HS-5 (cell line): ENCODE measurements at places on chromosomes 1 and 21.

DNA sequence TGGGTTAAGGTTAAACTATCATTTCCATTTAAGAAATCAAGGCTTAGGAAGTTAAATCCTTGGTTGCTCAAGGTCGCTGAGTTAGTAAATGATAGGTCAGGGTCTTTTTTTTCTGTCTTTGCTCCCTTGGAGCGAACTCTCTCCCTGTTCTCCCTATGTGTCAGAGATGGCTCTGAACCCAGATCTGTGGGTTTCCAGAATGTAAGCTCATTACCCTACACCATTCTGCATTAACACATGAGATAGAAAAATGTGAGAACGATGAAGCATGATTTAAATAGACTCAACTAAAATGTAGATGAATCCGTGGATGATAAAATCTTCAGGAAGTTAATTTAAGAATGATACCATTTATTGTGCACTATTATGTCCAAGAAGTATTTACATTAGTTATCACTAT, 25.0 kb upstream of the ST6GALNAC3 start:
- no peak for DNase-seq

DNA sequence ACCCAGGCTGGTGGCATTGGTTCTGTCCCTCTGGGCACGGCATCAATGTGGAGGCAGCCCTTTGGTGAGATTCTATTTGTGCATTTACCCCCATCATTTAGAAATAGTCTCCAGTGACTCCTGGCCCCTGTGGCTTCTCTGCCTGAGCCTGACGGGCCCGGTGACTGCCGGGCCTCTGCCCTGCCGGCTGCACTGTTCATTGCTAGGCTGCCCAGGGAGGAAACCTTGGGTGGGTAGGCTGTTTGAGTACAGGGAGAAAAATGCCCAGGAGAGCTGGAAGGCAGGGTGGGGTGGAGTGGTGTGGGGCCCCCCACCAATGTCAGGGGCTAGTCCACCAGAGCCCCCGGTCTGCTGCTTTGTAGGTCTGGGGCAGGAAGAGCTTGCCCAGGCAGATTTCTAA, 23.4 kb upstream of the EDN2 start:
- DNase-seq: no peak

DNA sequence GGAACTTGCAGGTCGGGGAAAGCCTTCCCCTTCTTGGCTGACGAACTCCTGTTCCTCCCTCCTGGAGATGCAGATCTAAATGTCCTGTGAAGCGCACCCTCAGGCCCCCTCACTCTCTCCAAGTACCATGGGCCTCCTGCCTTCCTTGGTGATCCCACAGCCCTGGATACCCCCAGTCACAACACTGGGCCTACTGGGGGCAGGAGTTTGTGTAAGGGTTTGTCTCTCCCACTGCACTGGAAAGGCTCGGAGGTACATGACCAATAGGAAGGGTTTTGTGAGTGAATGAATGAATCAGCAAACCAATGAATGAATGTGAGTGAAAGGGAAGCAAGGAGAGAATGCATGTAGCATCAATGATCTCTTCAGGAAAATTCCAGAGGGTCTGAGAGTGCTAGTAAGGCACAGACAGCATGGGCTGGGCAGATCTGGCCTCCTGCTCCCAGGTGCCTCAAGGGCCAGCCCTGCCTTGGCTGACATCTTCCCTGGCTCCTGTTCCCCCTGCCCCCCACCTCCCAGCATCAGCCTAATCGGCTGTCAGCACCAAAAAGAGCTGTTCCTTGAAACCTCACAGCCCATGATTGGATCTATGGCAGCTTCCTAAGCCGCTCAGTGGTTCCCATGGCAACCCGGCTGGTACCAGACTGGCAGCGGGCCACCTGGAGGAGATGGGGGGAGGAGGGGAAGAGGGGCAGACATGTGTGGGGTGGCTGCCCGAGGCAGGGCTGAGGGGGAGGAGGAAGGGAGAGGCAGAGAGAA, 95.8 kb downstream of the VWA5B1 start:
- no peak for DNase-seq

DNA sequence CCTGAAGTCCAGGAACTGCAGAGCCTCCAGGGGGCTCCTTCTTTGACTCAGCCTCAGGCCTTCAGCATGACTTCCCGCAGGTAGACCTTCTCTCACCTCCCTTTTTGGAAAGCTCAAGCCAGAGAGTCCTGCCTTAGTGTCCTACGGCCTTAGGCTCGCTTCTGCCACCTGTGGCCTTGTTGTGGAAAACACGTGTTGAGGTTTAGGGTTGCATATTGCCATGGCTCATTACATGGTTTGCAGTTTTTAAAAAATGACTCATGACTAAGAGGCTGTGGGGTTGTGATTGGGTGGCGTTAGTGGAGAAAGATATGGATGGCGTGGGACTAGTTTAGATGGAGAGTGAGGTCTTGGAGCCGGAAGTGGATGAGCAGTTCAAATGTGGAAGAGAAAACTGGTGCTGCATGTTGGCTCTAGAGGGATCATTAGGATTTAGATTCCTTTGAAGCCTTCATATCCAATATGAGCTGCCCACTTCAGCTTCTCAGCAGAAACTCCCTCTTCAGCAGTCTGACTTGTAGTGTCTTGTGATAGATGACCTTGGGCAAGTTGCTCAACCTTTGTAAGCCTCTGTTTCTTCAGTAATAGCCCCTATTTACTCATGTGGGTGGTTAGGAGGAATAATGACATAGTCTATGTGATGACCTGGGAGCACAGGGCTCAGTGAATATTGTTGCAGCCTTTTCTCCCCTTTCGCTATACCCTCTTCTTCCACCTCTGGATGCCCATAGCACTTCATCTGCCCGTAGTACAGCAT, 6.5 kb upstream of the FGGY start:
- no peak for DNase-seq

- DNase-seq: no peak
Measured at GRCh38 chr1:153800516-153800915, 25.3 kb downstream of the SLC27A3 start.

DNA sequence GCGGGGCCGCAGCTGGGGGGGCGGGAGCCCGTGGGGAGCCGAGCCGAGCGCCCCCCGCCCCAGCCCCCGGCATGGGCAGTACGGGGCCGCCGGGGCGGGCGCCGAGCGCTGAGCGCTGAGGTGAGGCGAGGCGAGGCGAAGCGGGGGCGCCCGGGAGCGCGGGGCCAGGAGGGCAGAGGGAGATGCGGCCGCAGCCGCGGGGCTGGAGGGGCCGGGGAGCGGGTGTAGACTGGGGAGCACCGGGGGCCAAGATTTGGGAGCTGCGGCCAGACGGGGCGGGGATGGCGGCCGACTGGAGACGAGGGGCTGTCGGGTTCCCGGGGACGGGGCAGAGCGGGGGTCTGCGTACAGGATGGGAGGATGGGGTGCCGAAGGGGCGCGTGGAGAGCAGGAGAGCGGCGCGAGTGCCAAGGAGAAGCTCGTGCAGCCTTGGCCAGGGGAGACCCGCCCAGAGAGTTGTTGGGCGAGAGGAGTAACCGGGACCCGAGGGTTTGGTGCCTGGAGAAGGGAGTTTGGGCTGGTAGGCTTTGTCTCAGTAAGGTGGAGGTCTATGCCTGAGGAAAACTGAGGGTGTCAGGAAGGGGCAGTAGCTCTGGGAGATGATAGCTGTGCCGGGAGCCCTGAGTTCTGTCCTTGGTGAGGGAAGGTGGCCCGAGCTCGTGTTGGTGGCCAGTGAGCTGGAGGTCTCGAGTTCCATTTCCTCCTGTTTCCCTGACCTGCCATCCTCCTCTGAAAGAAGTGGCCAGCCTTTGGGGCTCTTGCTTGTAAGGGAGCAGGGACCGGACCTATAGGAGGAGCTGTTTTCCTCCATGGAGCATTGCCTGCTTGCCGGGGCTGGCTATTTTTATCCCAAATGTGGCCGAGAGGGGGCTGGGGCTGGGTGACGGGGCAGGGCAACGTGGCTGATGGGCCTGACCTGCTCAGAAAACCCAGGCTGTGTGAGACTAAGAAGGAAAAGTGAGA, 539 bp downstream of the ATP8B2 start:
- peak; percentile 59 for DNase-seq

DNA sequence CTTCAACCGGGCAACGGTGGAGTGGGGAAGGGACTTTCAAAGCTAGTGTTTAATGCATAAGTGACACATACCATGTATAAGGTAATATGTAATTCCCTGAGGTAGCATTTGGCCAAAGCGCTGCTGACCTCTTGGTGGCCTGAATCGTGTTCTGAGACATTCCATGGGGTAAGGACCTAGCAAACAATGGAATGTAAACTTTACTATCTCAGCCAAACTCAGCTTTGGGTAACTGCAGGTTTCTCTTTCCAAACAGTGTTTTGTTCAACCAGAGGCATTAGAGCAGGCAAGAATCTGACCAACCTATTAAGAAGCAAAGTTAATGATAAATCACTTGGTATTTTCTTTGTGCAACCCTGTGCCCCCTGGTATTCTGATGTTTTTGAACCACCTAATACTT, 22.0 kb downstream of the TGFB2 start:
- no peak for DNase-seq

GRCh38 chr21:28788030-28788429, 204.6 kb downstream of the LTN1 start:
- DNase-seq: no peak

DNA sequence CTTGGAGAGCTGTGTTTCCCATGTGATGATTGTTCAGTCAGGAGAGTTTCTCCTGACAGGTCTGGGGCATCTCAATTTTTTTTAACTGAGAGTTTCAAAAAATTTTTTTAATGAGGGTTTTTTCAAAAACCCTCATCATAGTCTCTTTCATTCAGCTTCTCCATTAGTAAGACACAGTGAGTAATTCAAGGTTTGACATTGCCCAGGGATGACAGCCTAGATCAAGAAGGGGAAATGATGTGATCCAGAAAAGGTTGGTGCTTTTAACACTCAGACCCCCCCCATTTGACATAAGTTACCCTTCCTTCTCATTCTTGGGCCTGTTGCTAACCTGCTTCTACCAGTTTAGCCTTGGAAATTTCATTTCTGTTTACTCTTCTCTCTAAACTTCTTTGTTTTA, 189.4 kb upstream of the HOOK1 start:
- DNase-seq: no peak

DNA sequence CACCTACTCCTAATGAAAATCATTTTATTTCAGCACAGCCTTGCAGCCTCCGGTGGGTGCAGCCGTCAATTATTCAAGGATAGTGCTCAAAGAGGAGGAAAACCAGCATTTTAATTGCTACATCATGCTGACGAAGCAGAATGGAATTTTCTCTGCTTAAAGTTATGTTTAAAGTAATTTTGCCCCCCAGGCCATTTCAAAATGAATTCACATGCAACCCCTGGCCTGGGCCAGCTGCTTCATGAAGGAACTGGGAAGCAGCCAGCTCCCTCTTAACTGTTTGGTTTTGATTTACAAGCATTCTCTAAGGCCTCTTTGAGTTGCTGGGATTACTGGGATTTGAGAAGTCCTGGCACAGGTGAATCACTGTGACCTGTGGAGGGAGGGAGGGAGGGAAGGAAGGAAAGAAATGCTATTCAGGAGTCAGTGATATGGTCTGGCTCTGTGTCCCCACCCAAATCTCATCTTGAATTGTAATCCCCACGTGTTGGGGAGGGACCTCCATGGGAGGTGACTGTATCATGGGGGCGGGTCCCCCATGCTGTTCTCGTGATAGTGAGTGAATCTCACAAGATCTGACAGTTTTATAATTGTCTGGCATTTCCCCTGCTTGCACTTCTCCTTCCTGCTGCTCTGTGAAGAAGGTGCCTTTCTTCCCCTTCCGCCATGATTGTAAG, 66.0 kb downstream of the PGBD5 start:
- peak; percentile 23 for DNase-seq

- DNase-seq: no peak
Measured at GRCh38 chr1:30885570-30886522, 22.7 kb downstream of the SDC3 start.

DNA sequence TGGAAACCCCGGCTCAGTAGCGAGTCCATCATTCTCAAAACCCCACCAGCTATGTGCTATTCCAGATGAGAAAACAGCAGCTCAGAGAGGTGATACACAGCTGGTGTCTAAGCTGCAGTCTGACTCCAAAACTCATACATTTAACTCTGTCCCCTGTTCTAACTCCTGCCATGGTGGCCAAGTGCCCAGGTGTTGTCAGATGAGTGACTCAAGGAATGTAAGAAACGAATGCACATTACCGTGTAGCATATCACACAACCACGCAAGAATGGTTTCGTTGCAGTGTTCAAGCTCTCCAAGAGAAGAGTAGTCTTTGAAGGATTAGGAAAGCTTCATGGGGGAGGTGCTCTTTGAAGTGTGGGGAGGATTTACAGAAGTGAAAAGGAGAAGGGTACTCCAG, 4.7 kb upstream of the XKR8 start:
- no peak for DNase-seq

- DNase-seq: no peak
Measured at GRCh38 chr21:29306920-29307319, 8.2 kb downstream of the BACH1 start.
